ENCODE measurements at places on chromosomes 6 and 20.

- no peak for DNase-seq
Measured at GRCh38 chr6:142329486-142330113, 27.8 kb downstream of the ADGRG6 start.

DNA sequence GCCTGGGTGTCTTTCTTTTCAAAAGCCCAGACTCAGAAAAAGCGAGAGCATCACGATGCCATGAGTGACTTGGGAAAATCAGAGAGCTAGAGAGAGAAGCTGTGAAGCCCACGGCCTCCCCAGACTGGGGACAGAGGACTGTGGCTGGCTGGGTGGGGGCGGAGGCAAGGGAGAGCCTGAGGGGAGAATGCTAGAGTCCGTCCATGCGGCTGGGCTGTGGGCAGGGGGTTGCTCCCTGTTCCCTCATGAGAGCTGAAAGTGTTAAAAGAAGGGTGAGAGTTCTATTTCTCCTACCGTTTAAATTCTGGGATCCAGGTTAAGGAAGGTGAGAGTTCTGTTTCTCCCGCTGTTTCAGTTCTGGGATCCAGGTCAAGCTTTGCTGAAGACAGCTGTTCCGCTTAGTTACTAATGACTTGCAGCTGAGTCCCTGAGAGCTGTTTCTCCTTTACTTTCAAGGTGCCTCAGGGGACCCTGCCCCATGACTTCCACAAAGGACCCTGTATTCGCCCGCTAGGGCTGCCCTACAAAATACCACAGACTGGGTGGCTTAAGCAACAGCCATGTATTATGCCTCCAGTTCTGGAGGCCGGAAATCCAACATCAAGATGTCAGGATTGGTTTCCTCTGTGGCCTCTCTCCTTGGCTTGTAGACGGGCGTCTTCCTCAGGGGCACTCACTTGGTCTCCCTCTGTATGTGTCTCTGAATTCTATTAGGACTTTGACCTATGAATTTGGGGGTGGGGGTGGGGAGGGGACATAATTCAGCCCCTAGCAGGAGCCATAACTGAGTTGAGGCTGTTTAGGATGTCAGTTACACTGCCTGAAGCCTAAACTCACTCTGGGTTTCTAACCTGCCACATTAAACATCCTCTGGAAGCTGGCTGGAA lies 127.0 kb downstream of the PXDC1 start:
- DNase-seq, result no peak

GRCh38 chr20:50348096-50348495 lies 157.5 kb downstream of the CEBPB start:
- DNase-seq, result no peak

- peak; percentile 90 for DNase-seq
Measured at GRCh38 chr6:30759575-30760239, 15.4 kb upstream of the IER3 start.

GRCh38 chr6:33417903-33418689 lies at the start of gene CUTA:
Gene CUTA, minus strand, starts transcription at chr6:33418107. Its CDS starts 107 bp downstream, at chr6:33418000.
- peak; percentile 97 for DNase-seq

GRCh38 chr6:5172041-5172653 lies 87.0 kb downstream of the PPP1R3G start:
- no peak for DNase-seq

Data from GM03348 (cell line).